ENCODE measurements at places on chromosomes 1 and 21.

GRCh38 chr1:79554688-79555087 is 548.2 kb upstream of the ADGRL4 start:
- no peak for DNase-seq

DNA sequence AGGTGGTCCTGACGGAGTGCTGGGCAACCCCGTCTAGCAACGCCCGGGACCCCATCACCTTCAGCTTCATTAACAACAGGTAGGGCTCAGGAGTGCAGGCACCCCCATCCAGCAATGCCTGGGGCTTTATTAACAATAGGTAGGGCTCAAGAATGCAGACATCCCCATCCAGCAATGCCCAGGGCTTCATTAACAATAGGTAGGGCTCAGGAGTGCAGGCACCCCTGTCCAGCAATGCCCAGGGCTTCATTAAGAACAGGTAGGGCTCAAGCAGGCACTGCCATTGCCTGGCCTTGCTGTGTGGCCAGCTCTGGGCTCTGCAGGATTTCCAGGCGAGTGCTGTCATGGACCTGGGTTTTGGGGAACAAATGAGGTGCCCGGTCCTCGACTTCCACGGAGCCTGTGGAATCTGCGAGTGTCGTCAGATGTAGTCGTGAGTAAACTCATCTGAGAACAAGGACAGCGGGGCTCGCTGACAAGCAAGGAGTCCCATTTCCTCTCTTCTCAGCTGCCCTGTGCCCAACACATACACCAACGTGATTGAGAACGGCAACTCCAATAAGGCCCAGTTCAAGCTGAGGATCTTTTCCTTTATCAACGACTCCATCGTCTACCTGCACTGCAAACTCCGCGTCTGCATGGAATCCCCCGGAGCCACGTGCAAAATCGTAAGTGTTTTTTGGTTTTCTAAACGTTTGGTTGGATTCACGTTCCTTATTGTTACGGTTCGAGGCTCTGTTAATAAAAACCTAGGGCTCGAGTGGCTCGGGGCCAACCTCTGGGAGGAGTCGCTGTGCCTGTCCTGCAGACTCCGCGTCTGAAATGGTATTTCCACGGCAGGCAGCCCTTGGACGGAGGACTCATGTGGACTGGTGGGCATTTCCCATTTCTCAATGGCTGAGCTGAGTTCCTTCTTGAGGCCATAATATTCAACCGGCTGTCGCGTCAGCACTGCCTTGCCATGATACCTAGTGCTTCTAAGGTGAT is 56.3 kb downstream of the UMODL1 start:
- peak; percentile 43 for DNase-seq

DNA sequence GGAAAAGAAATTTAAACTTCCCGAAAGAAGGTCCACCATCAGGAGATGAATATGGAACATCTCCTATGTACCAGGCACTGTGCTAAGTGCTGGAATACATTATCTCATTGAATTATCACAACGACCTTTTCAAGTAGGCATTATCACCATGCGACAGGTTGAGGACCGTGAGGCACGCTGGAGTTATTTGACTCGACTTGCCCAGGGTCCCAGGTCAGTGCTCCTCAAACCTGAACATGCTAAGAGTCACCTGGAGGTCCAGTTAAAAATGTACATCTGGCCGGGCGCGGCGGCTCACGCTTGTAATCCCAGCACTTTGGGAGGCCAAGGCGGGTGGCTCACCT is 15.9 kb upstream of the AGTRAP start:
- no peak for DNase-seq

DNA sequence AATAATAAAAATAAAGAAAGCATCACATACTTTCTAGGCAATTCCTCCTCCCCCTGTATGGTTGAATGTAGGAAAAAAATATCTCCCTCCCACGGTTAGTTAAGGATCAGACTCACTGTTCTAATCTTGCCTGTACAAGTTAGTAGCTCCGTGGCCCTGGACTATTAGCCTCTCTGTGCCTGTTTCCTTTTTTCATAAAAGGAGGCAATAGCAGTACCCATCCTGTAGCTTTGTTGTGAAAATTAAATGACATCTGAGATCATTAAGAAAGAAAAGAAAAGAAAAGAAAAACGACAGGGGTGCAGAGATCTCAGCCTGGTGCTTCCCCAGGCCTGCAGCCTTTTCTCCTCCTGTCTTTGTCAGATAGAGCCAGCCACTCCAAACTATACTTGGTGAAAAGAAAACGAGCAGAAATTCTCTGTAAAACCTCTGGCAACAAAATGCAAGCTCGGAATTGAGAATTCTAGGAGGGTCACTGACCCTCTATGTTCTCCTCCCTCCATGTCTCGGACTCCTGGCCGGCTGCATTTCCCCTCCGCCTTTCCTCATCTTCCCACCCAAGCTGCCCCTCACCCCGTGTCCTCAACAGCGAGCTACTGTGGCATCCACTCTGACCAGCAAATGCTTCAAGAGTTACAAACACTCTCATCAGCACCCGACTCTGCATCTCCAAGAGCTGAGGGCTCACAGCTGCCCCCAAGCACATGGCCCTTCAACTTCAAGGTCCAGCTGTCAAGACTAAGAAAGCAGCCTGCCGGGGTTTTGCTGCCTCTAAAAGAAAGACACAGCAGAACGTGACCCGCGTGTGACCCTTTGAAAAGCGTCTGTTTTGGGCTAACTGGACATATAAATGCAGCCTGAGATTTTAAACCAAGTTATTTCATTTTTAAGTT is 13.6 kb downstream of the RIPK4 start:
- DNase-seq, result peak; percentile 40

GRCh38 chr1:66599346-66599745 is 65.4 kb downstream of the SGIP1 start:
- no peak for DNase-seq

- no peak for DNase-seq
These were observed 117.1 kb upstream of the SPAG17 start for GRCh38 chr1:118302145-118302544.

- DNase-seq, result no peak
These were observed 258.3 kb downstream of the OLFM3 start for GRCh38 chr1:101738475-101738874.

- DNase-seq, result no peak
These were observed 12.6 kb downstream of the RPL5 start for GRCh38 chr1:92844439-92844838.

Measured in aorta (tissue), 5 donors.